ENCODE measurements at places on chromosomes 6 and 20. TPM values are rescaled to one million over a fixed set of nuclear protein-coding genes. Genes with fewer than 3 reads are reported as not detected.
A peak's percentile ranks its signal among the peaks of the same experiment; 100 is the strongest.

GRCh38 chr6:44049989-44050871, 77.0 kb downstream of the MRPL14 start:
- DNase-seq, result no peak

DNA sequence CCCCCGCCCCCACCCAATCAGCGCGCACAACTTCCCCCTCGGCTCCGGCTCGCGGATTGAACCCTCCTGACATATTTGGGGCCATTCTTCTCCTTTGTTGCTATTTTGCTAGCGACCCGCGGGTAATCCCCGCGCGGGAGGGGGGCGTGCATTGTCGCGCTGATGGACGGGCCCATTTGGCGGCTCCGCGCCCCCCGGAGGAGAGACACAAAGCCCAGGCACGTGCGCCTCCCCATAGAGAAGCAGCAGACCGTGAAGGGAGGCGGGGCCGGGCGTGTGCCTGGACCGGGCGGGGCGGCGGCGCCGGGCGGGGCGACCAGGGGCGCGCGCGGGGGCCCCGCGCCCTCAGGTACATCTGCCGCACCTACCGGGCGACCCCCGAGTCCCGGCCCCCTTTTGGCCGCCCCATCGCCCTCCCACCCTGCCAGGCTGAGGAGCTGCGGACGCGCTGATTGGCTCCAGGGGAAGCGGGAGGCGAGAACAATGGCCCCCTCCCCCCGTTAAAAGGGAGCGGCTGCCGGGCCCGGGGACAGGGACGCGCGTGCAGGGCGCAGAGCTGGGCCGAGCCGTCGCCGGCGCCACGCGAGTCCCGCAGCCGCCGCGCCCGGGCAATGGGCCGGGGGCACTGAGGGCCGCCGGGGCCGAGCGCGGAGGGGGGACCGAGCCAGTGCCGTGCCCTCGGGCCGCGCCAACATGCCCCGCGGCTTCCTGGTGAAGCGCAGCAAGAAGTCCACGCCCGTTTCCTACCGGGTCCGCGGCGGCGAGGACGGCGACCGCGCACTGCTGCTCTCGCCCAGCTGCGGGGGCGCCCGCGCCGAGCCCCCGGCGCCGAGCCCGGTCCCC, at the start of gene INSM1:
TSS of gene INSM1 (plus strand) at position 530 of the 843 bp plus-strand sequence. CDS start at position 694, 164 bp downstream.
- DNase-seq, result no peak

GRCh38 chr6:78701407-78701806, 165.9 kb upstream of the IRAK1BP1 start:
- DNase-seq, result no peak

DNA sequence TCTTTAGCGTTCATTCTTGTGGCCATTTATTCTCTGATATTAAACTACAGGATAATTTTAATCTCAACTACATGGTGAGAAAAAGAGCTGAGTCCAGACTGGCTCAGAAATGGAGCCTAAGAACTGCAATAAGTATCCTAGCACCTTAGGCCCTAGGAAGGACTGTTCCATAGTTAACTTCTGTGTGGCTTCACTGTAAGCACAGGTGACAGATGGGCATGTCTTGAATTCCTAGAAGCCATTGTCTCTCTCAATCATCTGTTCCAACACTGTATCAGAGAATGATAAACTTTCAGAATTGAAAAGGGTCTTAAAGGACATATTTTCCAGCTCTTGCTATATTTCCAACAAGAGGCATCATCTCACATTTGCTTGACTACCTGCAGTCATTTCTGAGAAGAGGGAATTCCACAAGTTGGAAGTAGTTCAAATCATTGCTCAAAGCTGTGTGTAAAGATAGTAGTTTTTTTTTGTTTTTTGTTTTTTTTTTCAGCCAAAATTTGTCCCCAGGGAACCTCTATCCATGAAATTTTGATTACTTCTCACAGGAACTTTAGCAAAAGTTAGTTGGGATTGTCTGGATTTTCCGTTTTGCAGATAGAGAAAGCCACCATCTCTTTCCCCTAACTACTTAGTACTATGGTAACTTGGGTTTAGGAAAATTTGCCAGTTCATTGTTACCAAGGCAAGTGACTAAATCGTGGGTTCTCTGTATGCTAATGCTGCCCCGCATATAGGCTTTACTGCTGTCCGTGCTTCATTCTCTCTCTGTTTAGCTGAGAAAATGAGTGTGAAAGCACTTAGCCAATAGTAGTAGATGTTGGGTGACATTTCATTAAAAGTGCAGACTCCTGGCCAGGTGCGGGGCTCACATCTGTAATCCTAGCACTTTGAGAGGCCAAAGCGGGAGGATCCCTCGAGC, 47.2 kb downstream of the KCNS1 start:
- DNase-seq, result no peak

GRCh38 chr20:54340667-54341081, 132.8 kb downstream of the PFDN4 start:
- no peak for DNase-seq

DNA sequence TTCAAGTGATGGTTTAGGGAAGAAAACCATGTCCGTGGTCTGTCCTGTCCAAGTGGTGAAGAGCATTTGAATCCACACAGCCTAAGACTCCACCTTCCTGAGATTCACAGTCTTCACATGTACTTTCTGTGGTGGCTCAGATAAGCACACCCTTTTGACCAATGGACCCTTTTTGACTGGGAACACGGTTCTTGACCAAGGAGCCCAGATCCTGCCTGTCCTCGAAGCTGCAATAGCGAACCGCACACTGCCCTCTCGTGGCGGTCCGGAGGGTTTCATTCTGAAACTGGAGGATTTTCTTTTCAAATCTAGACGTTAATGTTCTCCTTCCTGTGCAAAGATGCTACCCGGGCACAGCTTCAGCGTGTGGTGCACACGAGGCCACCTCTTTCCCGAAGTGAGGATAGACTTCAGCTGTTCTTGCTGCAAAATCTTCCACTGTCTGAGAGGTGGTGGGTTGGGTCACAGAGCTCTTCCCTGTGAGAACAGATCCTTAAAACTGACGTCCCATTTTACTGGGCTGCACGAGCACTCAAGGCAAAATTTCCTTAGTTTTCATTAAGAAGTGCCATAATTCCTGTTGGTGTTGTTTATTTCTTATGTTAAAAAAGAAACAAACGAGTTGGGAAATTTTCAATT, 90.5 kb downstream of the SYNJ2 start:
- peak; percentile 77 for DNase-seq

DNA sequence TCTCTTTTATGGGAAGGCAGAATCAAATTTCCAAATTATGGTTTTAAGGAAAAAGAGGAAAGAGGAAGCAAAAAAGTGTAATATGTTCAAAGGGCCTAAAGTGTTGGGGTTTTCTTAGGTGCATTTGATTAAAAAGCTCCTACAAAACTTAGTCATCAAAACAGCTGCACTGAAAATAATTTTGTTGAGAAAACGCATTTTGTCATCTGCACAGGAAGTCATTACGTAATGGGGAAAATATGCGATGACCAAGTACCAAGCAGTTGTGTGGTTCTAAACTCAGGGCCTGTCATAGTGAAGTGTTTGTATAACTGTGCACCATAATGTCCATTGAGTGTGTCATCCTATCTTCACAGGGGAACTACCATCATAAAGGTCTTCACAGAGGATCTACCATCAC, 15.6 kb downstream of the HAO1 start:
- no peak for DNase-seq

DNA sequence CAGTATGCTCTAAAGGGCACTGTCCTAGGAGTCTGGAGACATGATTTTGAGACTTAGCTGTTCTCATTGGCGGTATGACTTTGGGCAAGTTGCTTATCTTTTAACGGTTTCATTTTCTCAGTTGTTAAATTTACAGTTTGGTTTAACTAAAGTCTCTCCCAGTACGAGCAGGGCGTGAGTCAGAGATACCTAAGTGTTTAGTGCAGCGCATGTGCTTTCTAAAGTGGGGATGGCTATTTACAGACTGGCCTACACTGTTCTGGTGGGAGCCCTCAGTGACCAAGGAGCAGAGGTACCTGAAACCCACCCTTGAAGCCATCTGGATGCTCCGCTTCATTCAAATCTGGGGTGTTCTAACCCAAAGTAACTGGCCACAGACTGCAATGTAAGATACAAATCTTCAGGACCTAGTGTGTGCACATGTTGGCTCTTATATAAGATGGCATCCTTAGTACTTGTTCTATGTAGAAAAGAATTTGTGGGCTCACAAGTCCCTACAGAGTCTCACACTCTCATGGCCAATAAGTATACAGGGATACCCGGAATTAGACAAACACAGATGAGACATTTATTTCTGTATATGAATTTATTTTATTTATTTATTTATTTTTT, 10.7 kb downstream of the MSH5 start:
- DNase-seq, result no peak

Gene GNMT
- 1.1 TPM for total RNA-seq

Gene BRPF3
- 24.1 TPM for total RNA-seq

Gene RIPK1
- 38.9 TPM for total RNA-seq

Gene DEFB124
- not detected for total RNA-seq

Gene LY6G5B
- total RNA-seq, result 27.4 TPM

Gene MAK
- not detected for total RNA-seq
